D721Med (cell line): ENCODE measurements at places on chromosomes 6 and 20.

GRCh38 chr6:40809627-40810026 is 222.5 kb upstream of the LRFN2 start:
- no peak for DNase-seq

DNA sequence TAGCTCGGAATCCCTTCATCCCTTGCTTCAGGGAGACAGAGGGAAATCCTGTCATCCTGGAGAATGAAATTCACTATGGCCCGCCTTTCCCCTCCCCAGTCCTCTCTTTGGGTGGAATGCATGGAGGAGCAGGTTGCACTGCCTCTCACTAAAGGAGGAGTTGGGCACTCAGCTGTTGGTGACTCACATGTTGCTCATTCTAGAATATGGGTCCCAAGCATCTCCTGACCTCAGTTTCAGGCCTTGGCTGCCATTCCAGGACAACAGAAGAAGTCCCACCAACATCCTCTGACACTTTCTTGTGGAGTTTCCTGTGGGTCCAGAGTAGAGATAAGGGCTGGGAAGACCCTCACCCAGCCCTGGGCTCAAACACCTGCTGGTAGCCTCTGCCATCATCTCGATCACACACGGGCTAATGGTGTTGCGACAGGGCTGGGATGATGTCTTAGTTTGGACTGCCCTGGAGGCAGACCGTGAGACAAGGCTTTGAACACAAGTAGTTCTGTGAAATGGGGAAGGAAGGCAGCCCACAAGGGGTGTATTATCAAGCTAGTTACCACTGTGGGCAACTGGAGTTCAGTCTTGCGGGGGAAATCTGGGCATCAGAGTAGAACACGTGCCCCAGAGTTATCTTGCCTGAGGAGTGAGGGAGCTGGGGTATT is 52.4 kb upstream of the RNF24 start:
- DNase-seq = no peak

- DNase-seq = no peak
These were observed 12.0 kb upstream of the TRMT11 start for GRCh38 chr6:125974214-125974866.

GRCh38 chr6:64983089-64983488 is 723.9 kb downstream of the EYS start:
- no peak for DNase-seq

DNA sequence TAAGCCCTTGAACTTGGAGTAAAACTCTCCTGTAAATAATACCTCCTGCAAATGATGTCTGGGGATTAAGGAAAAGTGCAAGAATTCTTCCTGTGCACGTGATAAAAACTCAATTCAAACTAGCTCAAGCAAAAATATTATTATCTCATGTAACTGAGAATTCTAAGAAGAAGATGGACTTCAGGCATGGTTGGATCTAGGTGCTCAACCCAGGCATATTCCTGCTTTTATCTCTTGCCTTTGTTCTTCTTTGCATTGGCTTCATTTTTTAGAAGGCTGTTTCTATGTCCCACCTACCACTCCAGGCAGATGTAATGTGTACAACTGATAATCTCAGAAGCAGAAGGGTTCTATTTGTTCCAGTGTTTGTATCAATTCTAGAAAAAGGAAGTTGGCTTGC is 95.8 kb downstream of the DACT2 start:
- no peak for DNase-seq

GRCh38 chr6:49038294-49038822 is 424.7 kb downstream of the MMUT start:
- DNase-seq = no peak

DNA sequence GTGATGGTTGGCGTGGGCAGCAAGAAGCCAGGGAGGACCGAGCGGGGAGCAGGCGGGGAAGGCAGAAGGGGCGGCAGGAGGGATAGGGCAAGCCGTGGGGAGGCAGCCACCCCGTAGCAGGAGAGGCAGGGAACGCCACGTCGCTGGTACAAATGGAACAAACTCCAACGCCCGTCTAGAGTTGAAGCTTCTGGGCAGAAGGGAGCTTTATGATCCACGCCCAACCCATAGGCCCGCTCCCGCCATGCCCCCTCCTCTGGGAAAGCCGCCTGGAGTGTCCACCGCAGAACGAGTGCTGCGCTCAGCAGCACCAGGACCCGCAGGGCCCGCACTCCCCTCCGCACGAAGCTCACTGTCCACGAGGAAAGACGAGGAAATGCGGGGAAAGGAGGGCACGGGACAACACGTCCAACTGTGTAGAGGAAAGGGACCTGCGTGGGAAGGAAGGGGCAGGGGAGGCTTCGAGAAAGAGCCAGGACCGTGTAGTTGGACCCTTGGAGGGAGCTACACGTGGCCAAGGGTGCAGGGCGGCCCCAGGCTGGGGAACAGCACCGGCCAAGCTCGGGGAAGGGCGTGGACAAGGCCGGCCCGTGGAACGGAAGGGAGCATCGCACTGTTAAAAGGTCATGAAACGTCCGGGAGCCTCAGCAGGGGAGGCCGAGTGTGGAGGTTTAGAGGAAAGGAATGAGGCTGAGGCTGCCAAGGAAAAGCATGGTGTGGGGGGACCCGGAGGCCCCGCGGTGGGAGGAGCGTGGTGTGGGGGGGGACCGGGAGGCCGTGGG is 204.0 kb downstream of the DLL1 start:
- no peak for DNase-seq
